ENCODE measurements at places on chromosomes 13 and 19.

DNA sequence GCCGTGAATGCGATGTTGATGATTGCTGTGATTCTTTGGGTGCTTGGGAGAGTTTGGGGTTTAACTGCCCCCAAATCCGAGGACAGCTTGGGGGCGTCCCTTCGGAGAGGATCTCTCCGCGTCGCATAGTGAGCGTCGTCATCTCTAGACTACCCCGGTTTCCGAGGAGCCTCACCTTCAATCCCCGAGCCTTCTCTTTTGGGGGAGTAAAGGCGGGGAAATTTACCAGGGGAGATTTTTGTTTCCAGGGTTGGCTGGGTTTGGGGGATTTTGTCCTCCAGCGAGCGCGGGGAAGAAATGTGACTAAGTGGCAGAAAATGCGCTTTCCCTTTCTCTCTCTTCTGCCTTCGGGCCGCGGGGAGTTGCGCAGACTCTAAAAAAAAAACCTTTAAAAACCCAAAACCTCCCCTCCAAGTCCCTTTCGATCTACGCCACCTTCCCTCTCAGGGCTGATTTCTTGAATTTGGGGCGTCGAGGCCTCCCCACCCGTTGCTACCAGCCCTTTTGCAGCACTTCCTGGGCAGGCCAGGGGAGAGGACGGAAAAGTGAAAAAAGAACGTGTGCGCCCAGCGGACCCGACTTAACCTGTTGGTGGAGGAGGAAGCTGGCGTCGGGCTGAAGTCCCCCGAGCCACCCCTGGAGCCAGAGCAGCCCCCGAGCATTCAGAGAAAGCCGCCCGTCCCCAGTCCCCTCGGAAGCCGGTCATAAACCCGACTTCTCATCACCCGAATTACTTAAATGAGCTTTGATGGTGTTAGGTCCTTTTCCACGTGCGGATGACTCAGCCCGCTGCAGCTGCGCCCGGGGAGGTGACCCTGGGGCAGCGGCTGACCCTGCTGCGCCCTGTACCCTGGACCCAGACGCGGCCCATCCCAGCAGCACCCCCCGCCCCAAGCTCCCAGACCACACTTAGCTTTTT lies 17.7 kb downstream of the NFIX start:
- DNase-seq: peak; percentile 47

GRCh38 chr13:44306371-44307192 lies 67.0 kb upstream of the SERP2 start:
- peak; percentile 76 for DNase-seq

DNA sequence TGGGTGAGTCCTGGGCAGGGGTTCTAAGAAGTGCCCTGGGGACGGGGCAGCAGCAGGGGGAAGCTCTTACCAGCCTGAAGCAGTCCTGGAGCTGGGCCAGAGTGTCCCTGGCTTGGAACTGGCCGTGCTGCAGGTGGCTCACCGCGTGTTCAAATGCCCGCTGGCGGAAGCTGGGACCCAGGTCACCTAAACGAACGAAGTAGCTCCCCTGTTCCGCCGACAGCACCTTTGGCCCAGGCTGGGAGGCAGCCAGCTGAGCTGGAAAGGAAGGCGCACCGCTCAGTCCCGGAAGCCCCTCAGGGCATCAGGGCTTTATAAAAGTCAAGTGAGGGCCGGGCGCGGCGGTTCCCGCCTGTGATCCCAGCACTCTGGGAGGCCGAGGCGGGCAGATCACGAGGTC lies 9.6 kb downstream of the PLIN4 start:
- no peak for DNase-seq

- no peak for DNase-seq
Measured at GRCh38 chr13:112984501-112984900, 15.5 kb downstream of the MCF2L start.

DNA sequence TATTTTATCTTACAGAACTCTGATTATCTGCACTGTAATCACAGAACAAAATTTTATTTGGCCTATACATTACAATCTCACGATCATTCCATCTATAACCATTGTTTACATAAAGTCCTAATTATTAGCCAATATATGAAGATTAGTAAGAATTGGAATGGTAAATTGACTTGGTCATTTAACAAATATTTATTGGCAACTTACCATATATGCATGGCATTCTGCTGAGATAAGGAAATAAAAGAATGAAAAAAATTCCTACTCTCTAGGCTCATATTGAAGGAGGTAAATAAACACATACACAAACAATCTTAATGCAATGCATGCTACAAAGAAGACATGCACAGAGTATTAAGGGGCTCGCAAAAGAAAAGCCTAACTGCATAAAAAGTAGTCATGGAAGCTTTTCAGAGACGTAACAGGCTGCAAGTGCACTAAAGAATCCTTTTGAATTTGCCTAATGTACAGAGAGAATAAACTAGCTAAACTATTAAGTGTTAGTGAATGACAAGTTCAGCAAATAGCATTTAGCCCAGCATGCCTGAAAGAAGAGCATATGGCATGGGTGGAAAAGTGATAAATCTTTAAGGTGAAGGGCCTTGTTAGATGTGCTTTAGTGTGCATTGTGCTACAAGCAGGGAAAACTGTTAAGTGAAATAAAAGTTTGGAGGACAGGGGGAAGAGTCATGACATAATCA lies 1131.1 kb downstream of the PCDH9 start:
- no peak for DNase-seq

GRCh38 chr13:99916366-99917103 lies 55.0 kb downstream of the ZIC5 start:
- DNase-seq: peak; percentile 84

GRCh38 chr19:10670876-10671804 lies 17.0 kb downstream of the ILF3 start:
- DNase-seq: no peak

- DNase-seq: no peak
Measured at GRCh38 chr13:74661851-74662250, 527.6 kb upstream of the KLF12 start.

GRCh38 chr19:7944177-7944761 lies 803 bp upstream of the TIMM44 start:
- peak; percentile 96 for DNase-seq

DNA sequence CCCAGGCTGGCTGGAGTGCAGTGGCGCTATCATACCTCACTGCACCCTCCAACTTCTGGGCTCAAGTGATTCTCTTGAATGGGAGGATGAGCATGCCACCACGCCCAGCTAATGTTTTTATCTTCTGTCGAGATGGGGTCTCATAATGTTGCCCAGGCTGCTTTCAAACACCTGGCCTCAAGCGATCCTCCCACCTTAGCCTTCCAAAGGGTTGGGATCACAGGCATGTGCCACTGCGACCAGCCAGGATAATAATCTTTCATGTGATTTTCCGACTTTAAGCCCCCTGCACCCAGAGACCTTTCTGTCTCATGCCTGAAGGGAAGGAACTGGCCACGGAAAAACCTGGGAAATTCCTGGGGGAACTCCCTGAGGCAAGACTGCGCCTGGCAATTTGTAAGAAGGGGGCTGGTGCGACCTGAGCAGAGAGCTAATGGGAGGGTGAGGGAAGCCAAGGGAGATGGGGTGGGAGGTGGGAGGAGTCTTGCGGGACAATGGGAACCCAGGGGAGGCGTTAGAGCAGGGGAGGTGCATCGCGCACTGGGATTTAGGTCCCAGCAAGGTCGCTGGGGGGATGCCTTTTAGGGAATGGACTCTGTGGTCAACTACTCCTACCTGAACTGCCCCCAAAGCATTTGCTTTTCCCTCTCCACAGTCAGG lies 1.2 kb upstream of the CCDC124 start:
- peak; percentile 89 for DNase-seq

- peak; percentile 95 for DNase-seq
Measured at GRCh38 chr19:18436671-18437490, 1.1 kb downstream of the ISYNA1 start.

GRCh38 chr13:70856711-70857110 lies 748.5 kb upstream of the KLHL1 start:
- no peak for DNase-seq

DNA sequence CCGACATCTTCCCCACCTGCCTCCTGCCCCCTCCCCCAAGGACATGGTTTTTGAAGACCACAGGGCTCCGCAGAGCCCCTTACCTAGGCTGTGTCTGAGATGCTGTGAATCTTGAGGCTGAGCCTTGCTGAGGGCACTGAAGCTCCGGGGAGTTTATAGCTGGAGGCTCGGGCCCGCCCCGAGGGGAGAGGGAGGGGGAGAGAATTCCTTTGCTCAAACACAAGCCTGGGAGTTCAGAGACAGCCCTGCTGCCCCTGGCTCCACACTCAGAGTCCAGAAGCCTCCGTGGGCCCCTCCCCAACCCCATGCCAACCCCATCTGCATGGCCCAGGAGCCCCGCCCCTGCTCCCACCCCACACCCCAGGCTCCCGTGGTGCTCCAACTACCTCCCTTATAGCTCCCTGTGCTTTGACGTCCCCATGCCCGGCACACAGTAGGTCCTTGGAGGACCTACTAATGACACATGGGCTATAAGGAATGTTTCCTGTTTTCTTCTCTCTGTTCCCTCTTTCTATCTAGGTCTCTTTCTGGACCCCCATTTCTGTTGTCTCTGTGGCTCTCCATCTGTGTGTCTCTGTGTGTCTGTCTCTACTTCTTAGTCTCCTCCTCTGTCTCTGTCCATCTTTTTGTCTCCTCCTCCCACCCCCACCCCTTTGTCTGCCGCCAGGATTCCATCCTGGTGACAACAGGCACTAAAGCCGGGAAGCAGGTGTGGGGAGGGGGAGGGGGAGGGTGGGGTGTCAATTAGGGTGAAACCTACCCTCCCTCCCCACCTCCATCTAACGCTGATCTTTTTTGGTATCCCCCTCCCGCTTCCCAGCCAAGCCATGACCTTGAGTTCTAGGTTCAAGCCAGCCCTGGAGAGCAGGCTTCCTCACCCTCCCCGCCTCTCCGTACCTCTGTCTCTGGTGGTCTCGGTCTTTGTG lies at the start of gene TNNT1:
TSS of gene TNNT1 (minus strand) at position 129 of the 926 bp plus-strand sequence. CDS start 2,049 bp downstream, outside the sequence.
- peak; percentile 86 for DNase-seq

DNA sequence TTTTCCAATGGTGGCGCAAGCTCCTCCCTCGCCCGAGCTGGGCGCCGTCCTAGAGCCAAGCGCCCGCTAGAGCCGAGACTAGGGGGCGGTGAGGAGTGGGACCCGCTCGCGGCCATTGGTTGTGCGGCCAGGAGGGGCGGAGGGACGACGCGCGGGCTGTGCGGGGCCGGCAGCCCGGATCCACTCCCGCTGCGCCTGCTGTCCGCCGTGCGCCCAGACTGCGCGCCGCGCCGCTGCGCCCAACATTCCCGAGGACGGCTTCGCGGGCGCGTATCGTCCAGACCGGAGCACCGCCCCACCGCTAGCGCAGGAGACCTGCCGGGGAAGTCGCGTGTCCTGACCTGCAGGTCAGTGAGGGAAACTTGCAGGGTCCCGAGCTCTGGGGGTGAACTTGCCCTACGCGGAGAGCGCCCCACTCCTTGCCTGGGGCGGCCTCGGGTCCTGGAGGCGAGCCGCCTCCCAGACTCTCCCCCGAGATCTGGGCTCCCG lies at the start of gene SERTM1:
TSS of gene SERTM1 (plus strand) at position 183 of the 489 bp plus-strand sequence. CDS start 21,059 bp downstream, outside the sequence.
- peak; percentile 77 for DNase-seq

DNA sequence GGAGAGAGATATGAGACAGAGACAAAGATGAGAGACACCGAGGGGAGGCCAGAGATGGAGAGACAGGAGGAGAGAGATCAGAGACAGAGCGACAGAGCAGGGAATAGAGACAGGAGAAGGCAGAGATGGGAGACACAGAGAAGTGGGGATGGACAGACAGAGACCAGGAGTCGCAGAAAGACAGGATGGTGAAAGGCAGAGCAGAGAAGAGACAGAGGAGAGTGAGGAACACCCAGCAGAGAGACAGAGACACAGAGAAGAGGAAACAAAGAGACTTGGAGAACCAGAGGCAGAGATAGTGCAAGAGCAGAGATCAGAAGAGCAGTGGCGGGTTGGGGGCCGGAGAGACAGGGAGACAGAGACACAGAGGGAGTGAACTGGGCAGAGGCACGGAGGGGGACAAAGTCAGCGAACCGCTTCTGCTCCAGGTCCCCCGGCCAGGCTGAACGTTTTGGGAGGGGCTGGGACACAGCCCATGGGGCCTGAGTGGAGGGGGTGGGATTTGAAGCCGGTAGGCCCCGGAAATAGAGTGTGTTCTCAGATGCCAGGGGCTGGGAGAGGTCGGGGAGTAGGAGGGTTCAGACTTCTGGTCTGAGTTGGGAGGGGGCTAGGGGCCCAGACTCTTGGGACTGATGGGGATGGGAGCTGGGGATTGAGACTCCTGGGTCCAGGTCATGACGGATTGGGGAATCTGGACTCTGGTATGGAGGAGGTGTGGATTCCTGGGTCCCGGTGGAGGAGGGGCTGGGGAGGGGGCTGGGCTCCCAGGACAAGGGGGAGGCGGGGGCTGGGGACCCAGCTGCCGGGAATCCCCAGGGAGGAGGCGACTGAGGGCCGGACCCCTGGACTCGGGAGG lies 654 bp downstream of the ZNF579 start:
- DNase-seq: peak; percentile 63

DNA sequence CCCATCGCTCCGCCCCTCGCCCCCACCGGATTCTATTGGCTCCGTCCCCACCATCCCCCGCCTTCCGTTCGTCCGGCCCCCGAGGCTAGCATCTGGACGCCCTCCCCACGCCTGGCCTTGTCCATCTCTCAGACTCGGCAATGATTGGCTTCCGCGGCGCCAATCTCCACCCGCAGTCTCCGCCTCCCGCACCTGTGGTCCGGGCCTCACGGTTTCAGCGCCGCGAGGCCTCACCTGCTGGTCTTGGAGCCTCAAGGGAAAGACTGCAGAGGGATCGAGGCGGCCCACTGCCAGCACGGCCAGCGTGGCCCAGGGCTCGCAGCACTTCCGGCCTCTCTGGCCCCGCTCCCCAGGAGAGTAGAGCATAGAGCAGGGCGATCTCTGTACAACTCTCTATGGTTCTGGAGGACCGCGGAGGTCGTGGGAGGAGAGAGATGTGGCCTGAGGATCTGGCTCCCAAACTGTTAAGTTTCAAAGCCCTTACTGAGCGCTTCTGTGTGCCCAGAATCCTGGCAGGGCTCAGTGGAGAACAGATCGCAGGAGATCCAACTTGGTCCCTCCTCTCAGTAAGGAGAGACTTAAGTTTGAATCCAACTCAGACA lies at the start of gene ERCC1:
TSS of gene ERCC1 (minus strand) at position 329 of the 602 bp plus-strand sequence. CDS start 543 bp downstream, outside the sequence.
- DNase-seq: peak; percentile 99

GRCh38 chr13:29791508-29791907 lies 58.9 kb downstream of the UBL3 start:
- DNase-seq: no peak

Measured in mesendoderm (in vitro differentiated cells).